ENCODE measurements at places on chromosomes 3 and 15. TPM values are rescaled to one million over a fixed set of nuclear protein-coding genes. Genes with fewer than 3 reads are reported as not detected.

DNA sequence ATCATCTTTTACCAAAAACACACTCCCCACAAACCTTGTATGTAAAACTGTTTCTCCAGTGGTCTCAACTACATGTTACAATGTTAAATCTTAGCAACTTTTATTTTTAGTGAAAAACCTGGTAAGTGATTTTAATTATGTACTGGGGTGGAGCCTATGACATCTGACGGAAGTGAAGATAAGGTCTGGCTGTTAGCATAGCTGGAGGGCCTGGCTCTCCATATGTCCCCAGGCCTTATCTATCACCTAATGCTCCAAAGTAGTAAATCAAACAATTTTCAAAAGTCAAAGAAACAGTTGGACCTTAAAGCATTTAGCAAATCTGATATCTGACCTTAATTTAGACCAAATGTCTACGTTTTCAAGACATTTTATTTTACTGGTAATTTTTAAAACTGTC is 173.6 kb upstream of the SMAD3 start:
- no peak for DNase-seq

- no peak for DNase-seq
Measured at GRCh38 chr15:39720621-39721611, 61.7 kb downstream of the FSIP1 start.

DNA sequence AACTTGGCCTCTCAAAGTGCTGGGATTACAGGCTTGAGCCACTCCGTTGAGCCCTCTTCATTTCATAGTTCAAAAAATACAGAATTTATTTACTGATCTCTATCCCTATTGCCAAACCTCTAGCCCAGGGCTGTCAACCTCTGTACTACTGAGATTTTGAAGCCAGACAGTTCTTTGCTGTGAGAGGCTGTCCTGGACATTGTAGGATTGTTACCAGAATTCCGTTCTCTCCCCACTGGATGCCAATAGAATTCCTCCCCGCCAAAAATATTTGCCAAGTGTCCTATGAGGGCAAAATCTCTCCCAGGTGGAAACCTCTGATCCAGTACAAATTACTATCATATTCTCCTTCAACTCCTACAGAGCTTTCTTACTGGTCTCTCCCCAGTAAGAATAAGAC is 29.6 kb upstream of the ADAMTS9 start:
- no peak for DNase-seq

DNA sequence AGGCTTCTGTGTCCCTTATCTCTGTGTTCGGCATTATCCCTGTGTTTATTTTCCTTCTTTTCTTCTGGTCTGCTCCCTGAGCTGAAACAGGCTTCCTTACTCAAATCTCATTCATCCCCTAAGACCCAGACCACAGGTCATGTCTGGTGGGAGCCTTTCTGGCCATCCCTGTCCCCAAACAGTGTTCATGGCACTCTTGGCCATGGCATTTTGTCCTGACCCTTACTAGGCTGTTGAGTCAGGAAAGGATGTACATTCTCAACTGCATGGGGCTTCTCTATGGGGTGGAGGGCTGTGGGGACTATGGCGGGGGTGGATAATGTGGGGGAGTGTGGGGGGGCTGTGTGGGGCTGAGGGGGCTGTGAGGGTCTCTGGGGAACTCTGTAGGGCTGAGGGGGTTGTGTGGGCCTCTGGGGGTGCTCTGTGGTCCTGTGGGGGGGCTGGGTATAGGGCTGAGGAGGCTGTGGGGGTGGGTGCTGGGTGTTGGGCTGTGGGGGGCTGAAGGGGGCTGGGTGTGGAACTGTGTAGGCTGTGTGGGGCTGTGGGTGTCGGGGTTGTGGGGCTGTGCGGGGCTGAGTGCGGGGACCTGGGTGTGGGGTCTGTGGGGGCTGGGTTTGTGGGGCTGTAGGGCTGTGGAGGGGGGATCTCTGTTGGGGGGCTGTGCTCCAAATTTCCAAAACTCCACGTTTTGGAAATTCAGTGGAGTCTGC is 64.3 kb downstream of the KLF13 start:
- DNase-seq, result no peak

DNA sequence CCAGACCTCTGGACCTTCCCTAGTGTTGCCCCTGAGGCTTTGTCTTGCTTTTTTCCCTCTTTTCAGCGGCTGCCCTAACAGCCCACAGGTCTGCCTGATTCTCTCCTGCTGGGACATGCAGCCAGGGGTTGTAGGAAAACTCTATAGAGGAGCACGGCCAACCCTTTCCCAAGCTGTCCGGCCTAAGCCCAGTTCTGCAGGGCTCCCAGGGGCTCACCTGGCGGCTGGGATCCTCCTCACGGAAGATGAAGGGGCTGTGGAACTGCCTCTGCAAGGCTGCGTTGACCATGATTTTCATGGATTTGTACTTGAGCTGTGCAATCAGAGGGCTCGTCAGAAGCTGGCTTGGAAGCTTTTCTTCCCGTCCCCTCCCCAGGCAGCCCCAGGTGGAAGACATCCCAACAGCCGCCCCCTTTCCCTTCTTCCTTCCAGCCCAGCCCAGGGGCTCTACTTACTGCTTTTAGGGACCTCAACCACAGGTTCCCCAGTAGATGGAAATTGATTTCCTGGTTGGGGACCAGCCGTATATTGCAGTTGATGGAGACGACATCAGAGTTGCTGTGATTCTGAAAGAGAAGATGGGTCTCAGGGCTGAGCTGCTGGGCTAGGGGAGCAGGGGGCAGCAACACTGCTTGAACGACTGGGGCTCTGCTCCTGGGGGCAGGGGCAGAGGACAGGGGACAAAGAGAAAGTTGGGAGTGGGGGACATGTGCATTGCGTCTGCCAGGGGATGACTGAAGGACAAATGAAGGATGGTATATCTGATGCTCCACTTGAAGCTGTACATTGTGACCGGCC is 29.8 kb downstream of the FEM1B start:
- DNase-seq, result no peak

GRCh38 chr3:137343283-137343682 is 385.5 kb downstream of the IL20RB start:
- DNase-seq, result no peak

- no peak for DNase-seq
Measured at GRCh38 chr3:17478673-17479072, 263.8 kb downstream of the TBC1D5 start.

GRCh38 chr15:83100097-83100646 is 7.3 kb upstream of the TM6SF1 start:
- no peak for DNase-seq

GRCh38 chr3:98884675-98885371 is 16.7 kb downstream of the DCBLD2 start:
- no peak for DNase-seq

- no peak for DNase-seq
Measured at GRCh38 chr15:45205192-45205591, 17.4 kb upstream of the SHF start.

DNA sequence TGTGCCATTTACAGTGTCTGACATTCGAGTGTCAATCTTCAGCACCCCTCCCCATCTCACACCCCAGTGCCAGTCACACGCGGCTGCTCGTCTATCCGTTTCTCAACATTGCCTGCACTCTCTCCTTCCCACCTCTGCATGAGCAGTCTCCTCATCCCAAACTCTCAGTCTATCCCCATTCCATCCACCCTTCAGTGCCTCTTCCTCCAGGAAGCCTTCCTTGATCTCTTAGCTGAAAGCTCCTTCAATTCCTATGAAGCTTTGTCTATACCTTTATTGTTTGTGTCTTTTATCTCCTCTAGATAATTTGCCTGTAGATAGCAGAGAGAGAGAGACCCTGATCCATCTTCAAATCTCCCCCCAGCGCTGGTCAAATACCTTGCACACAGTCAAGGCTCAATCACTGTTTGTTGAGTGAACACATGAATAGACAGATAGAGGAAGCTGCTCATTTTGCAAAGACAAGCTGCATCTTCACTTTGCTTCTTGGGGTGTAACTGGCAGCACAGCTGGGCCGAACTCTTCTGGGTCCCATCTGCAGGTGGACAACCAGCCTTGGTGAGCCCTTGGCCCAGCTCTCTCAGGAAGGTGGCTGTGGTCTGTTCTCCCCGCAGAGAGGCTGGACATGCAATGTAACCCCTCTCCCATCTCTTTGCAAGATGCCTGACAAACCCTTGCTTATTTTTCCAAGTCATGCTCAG is 52.8 kb downstream of the ITGA11 start:
- no peak for DNase-seq

DNA sequence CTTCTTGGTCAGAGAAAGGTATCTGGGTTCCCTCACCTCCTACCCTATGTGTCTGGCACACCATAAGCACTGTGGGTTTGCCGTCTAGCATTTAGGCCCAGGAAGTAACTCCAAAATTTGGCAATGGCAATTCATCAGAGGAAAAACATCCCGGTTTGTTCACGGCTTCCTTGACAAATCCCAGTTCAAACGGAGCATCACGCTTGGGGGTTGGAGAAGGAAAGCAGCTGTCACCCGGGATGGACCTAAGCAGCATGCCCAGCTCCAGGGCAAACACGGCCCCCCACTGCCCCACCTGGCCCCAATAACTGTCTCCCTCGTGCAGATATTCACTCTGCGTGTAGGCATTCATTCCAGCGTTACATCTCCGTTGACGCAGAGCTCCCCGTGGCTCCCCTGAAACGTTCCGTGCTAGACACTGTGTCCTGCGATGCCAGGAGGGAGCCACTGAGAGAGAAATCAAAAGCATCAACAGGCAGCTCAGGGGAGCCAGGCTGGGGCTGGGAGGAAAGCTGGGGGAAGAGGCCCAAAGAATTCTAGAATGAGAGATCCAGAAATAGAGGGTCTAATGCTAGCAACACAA is 41.4 kb downstream of the NTRK3 start:
- no peak for DNase-seq

DNA sequence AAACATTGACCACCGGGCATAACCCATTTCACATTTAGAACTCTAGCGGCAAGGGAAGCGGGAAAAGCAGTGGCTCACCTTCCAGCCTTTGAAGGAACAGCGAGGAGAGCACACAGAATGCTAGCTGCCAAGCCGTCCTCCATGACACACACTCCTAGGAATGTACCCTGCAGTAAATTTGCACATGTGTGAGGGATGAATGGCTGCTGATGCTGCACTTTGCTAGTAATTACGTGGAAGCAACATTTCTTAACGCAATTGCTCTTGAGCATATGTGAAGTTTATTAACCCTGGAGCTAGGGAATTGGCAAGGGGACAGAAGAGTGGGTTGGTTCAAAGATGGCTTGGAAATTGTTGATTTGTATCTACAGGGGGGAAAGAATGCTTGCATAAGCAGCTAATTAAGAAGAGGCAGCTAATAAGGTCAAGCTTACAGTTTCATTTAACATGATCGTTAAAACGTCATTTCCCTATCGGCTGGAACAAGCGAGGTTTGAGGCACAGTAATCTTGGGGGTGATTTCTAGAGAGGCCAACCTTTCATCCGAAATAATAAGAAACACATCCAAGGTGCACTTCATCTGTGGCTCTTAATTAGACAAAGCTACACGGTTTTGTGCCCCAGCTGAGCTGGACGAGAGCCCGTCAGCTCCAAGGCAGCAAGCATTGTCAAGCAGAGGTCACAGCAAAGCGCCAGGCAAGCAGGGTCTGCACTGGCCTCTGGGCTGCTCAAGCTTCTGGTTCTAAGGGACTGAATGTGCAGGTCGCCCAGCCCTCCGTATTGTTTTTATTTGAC is 123.4 kb downstream of the CHSY1 start:
- DNase-seq, result no peak

DNA sequence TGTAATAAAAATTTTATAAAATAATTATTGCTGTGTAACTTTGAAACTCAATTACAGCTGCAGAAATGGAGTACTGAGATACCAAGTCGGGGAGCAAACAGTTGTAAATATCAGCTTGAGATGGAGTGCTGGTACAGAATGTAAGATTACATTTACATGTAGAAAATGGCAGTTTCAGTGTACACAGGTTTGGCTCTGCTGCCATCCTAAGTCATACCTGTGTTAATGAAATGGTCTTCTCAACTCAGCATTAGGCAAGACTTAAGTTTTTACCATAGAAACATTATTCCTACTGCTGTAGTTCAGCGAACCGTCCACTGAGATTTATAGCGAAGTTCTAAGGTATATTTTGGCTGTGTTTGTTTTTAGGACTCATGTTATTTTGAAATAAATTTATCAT is 110.1 kb upstream of the TBL1XR1 start:
- DNase-seq, result no peak

- DNase-seq, result no peak
Measured at GRCh38 chr3:38028621-38029361, 651 bp downstream of the PLCD1 start.

DNA sequence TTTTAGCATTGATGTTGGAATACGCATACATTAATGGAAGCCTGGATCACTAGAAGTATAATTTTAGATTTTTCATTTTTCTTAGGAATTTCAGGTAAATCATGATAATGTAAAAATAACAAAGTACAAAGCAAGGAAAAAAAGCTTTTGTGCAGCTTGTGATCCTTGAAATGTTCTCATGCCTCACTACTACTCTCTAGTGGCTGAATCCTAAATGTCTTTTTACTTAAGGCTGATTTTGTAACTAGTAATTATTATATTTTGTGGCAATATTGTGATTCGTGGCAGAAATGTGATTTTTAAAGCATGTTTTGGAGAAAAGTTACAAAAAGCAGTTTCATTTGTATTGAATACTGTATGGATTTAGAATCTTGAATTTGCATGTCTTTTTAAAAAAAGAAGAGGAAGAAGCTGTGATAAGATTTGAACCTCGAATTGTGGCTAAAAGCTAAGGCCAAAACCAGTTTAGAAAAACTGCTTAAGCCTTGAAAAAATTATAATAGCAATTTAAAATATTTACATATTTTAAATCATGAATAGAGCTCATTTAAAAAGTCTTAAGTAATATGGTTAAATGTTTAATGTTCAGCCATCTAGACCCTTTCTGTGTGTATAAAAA is 39.0 kb downstream of the U2SURP start:
- DNase-seq, result no peak

DNA sequence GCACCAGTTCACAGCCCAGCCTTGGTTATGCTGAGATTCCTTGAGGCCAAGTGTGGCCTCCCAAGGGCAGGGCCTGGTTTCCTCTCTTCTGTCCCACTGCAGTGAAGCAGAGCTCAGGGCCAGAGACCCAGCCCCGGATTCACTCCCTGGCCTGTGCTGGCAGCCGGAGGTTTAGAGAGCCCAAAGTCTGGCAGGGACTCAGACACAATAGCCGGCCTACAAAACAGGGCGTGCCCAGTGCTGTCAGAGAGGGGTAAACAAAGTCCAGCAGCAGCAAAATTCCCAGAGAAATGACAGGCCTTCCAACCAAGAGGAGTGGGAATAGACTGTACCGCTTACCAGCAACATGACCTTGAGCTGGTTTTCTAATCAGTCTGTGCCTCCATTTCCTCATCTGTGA is 14.0 kb downstream of the VIPR1 start:
- DNase-seq, result no peak

DNA sequence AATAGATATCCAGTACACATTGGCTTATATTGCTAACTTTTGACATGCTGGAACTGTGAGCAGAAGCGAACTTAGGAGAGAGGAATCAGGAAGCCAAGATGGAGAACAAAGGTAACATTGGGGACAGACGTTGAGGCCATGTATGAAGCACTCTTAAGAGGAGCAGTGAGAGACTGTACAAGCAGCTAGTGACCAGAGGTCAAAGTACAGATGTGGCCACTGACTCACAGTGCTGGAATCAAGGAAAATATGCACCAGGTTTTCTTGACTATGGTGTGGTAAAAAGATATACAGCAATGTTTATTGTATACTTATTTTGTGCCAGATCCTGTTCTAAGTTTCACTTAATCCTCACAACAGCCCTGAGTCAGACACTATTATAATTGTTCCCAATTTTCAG is 2.0 kb upstream of the IL20RB start:
- DNase-seq, result no peak

Gene GXYLT2
- total RNA-seq, result 71.5 TPM

Gene RFTN1
- total RNA-seq, result 26.3 TPM

Gene LYZL4
- not detected for total RNA-seq

Gene ARL8B
- 91.3 TPM for total RNA-seq

Gene B3GALNT1
- total RNA-seq, result 37.5 TPM

Gene WNT7A
- total RNA-seq, result not detected

Gene CDV3
- total RNA-seq, result 108 TPM

Gene ACKR2
- total RNA-seq, result 6.8 TPM

Data from urinary bladder (tissue), 4 donors.